ENCODE measurements at places on chromosomes 7 and 10.

DNA sequence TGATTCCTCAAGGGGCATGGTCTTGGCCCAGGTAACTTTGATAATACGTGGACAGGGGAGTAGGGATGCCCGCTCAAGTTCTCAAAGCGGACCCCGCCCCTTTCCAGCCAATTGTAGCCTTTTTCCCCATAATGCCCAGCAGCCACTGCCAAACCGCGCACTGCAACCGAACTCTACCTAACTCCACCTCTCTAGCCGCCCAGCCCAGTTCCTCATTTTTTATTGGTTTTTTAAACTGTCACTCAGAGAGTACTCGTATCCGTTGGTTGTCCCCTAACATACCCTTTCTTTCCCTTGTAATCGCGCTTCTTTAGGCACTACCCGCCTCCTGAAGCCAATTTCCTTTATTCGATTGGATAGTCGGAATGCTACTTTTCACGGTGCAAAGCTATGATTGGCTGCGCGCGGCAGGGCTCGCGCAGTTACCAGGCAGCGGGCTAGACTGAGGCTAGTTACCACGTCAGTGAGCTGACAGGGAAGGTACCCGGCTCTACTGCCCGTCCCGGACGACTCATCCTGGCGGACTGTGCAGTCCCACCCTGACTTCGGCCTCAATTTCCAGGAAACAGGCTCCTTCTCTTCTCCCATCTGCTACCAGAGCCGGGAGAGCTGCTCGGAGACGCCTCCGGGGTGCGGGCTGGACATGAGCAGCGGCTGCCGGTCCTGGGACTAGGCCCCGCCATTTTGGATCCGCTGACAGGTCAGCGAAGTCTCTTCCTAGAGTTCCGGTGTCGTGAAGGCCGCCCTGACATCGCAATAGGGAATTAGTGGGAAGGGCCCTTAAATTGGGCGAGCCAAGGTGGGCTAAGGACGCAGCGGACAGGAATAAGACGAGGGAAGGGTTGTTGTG lies at the start of gene GBF1:
GBF1 (plus strand) TSS at position 451 of the 850 bp plus-strand sequence. CDS start 13,407 bp downstream, outside the sequence.
- peak; percentile 86 for DNase-seq

DNA sequence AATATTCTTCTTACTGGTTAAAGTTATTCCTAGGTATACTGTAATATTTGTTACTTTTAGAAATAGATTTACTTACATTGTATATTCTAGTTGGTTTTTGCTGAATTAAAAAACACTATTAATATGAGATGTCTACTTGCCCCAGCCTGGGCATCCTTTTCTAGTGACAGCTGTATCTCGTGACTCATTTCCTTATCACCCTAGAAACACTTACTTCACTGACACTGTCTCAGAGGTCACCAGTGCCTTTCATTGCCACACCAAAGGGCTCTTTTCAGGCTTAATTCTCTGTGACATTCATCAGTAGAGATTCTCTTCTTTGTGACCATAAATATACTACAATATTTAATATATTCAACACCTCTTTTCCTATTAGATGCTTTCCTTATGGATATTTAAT lies 194.7 kb downstream of the GALNT17 start:
- no peak for DNase-seq

- DNase-seq = no peak
These were observed 33.3 kb upstream of the TM9SF3 start for GRCh38 chr10:96619796-96620773.

DNA sequence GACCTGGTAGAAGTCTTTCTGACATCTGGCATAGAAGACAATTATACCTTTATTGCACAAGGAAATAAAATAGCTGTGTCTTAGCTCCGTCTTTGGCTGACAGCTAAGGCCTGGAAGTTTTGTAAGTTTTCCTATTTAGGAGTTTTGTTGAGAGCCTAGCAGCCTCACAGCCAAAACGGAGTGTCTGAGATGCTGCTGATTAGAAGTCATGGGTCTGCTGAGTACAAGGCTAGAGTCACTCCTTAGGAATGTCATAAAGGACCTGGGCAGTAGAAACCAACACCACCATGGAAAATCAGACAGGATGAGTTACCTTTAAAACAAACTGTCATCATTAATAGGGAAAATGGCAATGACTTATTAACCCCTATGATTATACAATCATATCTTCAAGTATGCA lies 442.5 kb downstream of the KCNMA1 start:
- DNase-seq = no peak

DNA sequence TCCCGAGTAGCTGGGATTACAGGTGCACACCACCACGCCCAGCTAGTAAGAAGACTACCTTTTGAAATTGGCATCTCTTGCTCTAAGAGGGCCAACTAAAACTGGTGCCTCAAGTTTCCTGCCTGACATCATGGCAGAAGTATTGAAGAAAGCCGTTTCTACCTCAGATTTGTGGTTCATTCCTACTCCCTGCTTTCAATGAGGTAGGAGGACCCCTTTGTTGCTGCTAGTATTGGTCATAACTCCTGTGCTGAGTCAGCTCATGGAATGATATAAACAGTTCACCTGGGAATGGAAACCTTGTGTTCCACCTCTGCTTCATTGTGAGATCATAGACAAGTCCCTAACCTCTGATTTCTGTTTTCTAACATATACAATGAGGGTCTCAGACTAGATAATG lies 82.8 kb downstream of the CDK6 start:
- DNase-seq = no peak

DNA sequence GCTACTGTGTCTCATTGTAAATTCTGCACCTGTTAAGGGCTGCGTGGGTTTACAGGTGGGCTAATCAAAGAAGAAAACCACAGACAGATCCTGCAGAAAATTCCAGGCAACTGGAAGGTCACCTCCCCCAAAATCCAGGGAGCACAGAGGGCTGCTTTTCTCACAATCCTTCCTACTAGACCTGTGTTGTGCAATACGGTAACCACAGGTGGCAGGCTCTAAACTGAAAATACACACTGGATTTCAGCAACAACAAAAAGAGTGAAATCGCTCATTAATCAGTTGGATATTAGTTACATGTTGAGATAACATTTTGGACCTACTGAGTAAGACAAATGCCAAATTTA lies 83.2 kb downstream of the SLC16A9 start:
- DNase-seq = no peak

DNA sequence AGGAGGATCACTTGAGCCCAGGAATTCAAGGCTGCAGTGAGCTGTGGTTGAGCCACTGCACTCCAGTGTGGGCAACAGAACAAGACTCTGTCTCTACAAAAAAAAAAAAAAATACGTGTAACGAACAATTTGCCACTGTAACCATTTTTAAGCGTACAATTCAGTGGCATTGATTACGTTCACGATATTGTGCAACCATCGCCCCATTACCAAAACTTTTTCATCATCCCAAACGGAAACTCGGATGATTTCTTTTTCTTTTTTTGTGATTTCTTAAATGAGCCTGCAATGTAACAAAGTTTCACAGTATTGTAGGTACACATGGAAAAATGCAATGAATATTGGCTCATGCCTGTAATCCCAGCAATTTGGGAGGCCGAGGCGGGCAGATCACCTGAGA lies 9.5 kb downstream of the GRIFIN start:
- no peak for DNase-seq

DNA sequence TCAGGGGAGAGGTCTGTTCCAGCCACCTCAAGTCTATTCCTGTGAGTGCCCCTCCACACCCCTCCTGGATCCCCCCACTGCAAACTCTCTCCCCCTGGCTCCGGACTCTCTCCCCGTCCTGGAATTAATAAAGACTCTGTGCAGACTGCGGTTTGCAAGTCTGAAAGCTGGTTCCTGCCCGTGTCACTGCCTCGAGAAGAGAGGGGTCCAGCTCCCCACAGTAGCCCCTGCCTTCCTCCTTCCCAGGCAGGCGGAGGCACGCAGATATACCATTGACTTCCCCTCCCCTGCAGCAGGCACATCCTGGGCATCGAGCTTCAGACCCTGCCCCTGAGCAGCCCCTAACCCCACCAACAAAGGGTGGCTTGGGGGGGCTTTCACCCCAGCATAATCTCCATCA lies 2.2 kb upstream of the ELN start:
- no peak for DNase-seq

- no peak for DNase-seq
These were observed 134.9 kb downstream of the CAMK1D start for GRCh38 chr10:12484002-12484918.

DNA sequence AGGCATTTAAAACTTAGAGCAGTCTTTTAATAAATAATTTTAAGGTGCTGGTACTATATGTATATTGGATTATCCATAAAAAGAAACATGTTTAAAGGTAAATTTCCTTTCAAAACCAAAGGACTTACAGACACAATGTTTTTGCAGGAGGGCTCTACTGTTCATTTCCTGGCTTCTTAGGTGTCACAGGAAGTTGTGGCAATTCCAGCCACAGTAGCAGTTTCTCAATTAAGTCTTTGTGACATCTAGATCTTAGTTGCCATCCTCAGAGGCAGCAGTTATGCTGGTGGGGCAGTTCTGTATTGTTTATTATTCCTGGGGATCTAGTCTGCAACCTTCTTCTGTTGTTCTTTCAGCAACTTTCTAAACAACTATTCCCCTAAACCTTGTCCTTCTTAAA lies 460.1 kb downstream of the MAGI2 start:
- DNase-seq = no peak

DNA sequence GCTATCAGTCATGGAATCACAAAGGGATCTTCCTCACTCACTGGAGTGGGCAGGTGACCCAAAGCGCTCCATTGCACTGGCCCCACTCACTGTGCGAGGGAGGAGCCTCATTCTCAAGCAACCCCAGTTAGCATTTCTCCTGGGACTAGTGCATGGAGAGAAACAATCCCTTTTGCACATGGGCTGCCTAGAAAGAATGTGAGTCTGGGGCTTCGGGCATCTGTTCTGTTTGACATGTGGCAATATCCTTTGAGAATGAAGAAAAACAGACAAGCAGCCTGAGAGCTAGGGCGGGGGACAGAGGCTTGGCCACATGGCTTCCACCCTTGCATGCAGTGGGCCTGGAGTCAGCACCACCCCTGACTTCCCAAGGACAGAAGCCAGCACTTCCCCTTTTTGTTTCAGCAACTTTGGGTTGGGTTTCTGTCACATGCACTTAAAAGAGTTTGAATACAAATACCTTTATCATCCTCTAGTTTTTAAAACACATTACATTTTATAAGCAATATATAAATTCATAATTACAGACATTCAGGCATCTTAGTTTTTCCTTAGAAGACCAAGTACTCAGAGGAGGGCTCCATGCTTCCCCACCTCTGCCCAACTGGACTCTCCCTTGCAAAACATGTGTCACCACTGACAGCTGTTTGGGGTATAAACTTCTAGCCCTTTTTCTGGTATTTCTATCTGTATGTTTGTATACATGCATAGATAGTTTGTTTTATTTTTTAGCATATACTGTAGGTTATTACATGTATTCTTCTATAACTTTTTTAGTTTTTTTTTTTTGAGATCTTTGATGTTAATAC lies 73.8 kb downstream of the RBM20 start:
- no peak for DNase-seq

DNA sequence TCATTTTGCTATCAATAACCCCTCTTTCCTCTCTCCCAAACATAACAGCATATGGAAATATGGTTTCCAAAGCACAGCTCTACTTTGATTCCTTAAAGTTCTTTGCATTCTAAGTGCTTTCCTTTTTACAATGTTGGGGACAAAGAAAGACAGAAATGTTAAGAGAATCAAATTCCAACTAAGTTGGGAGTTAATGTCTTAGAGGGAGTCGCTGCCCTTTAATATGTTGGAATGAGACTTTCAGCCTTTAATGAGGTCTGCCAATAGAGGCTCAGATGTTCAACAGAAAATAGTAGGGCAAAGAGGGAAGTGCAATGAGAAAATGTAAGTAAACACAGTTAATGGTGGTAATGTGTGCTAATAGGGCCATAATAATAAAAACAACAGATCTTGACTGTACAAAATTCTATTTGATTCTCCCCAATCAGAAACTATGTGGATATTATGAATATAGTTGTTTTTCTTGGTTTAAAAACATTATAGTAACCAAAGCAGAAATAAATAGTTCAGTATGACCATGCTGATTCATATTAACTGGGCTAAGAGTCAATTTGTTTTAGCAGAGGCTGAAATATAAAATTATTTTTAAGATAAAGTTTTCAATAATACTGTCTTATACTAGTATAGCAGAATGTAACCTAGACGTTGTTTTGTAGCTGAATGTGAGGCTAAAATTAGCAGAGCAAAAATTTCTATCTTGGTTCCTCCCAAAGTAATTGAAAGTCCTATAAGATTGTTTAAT lies 10.3 kb downstream of the HYCC1 start:
- DNase-seq = no peak

DNA sequence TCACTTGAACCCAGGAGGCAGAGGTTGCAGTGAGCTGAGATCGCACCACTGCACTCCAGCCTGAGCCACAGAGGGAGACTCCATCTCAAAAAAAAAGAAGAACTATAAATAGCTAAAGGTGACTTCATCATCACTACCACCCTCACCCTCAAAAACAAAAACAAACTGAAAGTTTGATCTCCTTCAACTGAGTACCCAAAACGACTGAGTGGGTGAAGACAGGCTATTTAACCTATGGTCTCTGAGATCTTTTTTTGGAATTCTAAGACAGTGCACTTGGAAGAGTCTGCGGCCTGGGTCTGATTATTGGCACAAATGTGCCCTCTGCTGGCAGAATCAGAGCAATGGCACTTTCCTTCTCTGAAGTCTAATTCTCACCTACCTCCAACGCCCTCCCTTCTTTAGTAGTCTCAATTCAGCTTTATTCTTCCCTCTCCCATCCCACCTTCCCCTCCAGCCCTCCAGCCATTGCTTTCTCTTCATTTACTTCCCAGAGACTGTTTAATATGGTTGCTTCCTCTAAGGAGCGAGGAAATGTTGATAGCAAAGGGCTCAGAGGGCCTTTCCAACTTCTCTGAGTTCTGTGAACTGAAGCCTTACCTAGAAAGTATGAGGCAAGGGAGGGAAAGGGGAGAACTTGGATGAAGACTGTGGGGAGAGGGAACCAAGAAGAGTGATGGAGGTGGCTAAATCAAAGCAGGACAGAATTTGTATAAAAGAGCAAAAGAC lies 2.9 kb upstream of the MYOZ1 start:
- no peak for DNase-seq

DNA sequence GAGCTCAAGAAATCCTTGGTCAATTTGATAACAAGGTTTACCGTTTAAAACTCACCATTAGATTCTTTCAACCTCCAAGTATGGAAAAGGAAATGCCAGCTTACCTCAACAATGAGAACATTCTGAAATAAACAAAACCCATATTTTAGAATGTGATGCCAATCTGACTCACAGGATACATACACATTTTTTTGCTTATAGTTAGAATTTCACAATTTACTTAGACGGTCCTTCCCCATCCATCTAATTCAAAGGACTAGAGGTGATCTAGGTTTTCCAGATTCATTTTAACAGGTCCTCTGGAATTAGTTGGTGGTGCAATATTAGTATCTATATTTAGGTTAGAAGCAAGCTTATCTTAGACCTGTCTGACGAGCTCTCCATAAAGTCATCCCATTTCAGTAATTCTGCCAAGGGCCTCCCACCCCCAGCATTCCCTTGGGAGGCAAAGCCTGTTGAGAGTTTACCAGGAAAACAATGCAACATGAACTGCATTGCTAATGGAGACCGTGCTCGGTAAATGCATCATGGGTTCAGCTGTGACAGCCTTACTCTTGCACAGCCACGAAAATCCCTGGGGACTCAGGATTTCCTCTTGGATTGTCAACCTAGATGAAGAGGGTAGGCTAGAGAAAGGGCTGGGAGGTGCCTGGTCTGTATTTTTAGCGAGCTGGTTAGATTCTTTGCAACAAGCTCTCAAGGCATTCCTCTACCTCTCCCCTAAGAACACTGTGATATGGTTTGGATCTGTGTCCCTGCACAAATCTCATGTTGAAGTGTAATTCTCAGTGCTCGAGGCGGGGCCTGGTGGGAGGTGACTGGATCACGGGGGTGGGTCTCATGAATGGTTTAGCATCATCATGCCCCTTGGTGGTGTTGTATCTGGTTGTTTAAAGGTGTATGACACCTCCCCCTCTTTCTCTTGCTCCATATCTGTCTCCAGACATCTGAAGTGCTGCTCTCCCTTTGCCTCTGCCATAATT lies 93.8 kb downstream of the PRTFDC1 start:
- DNase-seq = no peak
